ENCODE measurements at places on chromosomes 5 and 9.

- DNase-seq: no peak
These were observed 16.0 kb upstream of the PHF19 start for GRCh38 chr9:120892748-120893610.

- no peak for DNase-seq
These were observed 63.8 kb upstream of the S1PR3 start for GRCh38 chr9:88927510-88927909.

DNA sequence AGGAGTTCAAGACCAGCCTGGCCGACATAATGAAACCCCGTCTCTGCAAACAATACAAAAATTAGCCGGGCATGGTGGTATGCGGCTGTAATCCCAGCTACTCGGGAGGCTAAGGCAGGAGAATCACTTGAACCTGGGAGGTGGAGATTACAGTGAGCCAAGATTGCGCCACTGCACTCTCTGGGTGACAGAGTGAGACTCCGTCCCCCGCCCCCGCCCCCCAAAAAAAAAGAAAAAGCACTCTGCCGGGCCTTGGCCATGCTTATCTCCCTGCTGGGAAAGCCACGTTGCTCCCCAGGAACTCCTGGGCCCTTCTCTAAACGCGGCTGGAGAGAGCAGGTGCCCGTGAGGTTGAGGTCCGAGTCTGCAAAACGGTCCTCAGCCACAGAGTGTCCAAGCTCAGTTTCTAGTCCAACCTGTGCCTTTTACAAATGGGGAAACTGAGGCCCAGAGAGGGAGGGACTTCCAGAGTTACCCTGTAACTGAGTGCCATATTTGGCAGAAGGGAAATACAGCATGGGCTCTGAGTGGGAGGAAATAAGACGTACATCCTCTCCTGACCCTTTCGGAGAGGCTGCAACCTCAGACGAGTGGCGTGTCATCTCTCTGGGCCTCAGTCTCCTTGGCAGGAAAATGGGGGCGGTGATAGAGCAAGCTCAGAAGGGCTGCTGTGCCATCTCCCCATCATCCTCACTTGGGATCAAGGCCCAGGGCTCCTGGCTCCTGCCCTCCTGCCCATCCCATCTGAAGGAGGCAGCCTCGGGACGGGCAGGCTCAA is 6.6 kb upstream of the PHYHD1 start:
- DNase-seq: no peak

DNA sequence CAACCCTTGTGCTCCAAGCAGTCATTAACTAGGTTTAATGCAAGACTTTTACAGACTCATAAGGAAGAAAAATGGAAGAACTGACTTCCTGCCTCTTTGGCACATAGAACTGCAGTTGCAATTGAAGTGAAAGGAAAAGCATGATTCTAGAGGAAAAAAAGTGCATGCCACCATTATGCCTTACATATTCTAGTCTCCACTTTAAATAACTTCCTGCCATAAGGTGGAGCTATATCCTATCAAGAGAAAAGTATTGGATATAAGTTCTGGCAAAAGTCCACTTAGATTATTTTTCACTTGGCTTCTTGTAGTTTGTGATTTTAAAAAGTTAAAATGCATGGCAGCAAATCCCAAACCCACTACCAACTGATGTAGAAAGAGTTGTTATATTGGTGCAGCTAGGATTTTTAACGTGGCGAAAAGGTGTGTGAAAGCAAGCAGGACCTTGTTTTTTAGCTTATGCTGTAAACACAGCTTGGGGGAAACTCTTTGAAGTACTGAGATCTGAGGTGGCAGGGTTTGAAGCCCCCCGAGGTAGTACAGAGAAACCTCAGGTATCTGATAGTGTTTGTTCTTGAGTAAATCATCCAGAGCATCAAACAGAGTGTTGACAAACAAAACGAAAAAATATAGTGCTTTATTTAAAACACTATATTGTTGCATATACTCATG is 117.9 kb downstream of the ANXA1 start:
- DNase-seq: no peak

GRCh38 chr9:135366104-135366503 is 113.5 kb upstream of the PPP1R26 start:
- DNase-seq: no peak

GRCh38 chr5:33102551-33102950 is 338.2 kb upstream of the TARS1 start:
- DNase-seq: no peak

DNA sequence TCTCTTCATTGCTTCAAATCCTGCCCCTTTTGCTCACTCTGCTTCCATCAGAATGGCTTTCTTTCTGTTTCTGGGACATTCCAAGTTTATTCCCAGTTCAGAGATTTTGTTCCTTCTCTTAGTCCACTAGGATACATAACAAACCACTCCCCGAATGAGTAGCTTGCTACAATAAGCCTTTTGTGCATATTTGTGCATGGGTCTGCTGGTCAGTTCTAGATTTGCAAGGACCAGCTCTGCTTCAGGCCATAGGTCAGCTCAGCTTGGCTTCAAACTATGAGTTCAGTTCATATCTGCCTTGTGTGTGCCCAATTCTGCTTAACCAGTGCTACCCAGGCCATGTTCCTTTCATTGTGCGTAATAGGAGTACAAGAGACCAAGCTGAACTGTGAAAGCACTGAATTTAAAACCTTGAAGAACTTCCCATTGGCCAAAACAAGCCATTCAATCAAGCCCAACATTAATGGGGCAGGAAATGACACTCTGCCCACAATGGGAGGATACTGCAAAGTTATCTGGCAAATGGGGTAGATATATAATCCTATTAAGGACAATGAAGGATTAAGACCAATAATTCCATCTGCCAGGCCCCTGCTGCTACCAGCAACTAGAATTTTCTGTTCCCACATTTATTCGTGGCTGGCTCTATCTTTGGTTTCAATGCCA is 328.8 kb downstream of the PRELID2 start:
- no peak for DNase-seq
